Activated CD8-positive, alpha-beta T cell treated with anti-CD3 and anti-CD28 coated beads for 36 hours (primary cell): ENCODE measurements at places on chromosomes 6 and 20. TPM values are rescaled to one million over a fixed set of nuclear protein-coding genes. Genes with fewer than 3 reads are reported as not detected.

BHLHE23 gene
- total RNA-seq, result not detected

MRAP2 gene
- not detected for total RNA-seq

DNA sequence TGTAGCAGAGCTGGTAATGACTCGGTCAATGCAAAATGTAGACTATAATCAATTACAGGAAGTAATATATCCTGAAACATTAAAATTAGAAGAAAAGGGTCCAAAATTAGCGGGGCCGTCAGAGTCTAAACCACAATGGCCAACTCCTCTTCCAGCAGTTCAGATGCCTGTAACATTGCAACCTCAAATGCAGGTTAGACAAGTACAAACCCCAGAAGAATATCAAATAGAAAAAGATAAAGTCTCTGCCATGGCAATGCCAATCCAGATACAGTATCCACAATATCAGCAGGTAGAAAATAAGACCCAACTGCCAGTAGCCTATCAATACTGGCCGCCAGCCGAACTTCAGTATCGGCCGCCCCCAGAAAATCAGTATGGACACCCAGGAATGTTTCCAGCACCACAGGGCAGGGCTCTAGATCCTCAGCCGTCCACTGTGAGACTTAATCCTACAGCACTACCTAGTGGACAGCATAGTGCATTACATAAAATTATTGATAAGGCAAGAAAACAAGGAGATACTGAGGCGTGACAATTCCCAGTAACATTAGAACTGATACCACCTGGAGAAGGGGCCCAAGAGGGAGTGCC, 158.4 kb downstream of the GPX5 start:
- no peak for DNase-seq
- H3K4me1 ChIP-seq, result no peaks in the 10 kb centered on the region
- H3K27ac ChIP-seq, result no peak overlapping the region
- H3K36me3 ChIP-seq, result no peaks in the 10 kb centered on the region

GRCh38 chr6:41704656-41705310, 30.6 kb downstream of the TFEB start:
- H3K36me3 ChIP-seq, result peaks cover 9% of the 10 kb centered on the region
- no peak overlapping the region for H3K27ac ChIP-seq

DNA sequence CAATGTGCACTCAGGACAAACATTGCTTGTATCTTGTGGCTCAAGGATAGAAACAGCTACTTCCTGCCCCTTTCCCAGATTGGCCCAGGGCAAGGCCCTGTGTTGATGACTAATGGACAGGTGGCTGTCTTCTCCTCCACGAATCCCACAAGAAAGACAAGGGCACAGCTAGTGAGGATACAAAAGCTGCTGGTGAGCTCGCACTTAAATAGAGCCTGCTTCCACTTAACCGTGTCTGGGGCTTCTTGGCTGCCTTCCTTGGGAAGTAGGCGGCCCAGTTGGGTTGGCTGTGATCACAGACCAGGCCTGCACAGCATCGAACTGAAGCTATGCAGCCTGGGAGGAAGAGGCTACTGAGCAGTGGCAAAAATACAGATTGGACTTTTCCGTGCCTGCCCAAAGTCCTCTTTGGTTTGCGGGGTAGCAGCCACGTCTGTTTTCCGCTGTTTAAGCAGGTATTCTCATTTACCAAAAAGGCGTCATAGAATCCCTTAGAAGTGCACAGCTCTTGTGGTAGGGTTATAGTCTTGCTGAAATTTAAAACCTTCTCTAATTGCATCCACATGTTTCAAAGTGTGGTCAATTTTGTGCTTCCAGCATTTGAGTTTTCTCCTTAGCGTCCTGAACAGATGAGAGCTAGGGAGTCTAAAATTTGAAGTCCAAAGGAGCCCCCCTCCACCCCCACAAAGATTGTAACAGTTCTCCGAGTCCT, 23.0 kb upstream of the NAA20 start:
- H3K36me3 ChIP-seq, result no peaks in the 10 kb centered on the region
- no peak overlapping the region for H3K4me3 ChIP-seq
- no peak overlapping the region for H3K27ac ChIP-seq
